ENCODE measurements at places on chromosomes 3 and 15.

- DNase-seq = peak; percentile 68
Measured at GRCh38 chr15:89654847-89655805, at the start of gene KIF7. Gene KIF7, minus strand, starts transcription at chr15:89655467. Its CDS starts 2,537 bp downstream, at chr15:89652930.

- DNase-seq = no peak
Measured at GRCh38 chr15:64767203-64767602, 8.2 kb downstream of the RBPMS2 start.

GRCh38 chr3:54633444-54634121, 294.3 kb downstream of the LRTM1 start:
- no peak for DNase-seq

- no peak for DNase-seq
Measured at GRCh38 chr15:85141726-85142125, 160.1 kb downstream of the PDE8A start.

GRCh38 chr3:187746059-187746441, 782 bp upstream of the BCL6 start:
- DNase-seq = no peak
